ENCODE measurements at places on chromosomes 2 and 18.
A peak's percentile ranks its signal among the peaks of the same experiment; 100 is the strongest.

- H3K4me1 ChIP-seq = no peaks in the 10 kb centered on the region
- no peak overlapping the region for H3K27ac ChIP-seq
- no peak for DNase-seq
- H3K27me3 ChIP-seq = no peaks in the 10 kb centered on the region
These were observed 171.9 kb downstream of the AGAP1 start for GRCh38 chr2:235665661-235666212.

- no peak overlapping the region for H3K27ac ChIP-seq
- H3K4me3 ChIP-seq = no peak overlapping the region
- H3K27me3 ChIP-seq = no peaks in the 10 kb centered on the region
- no peaks in the 10 kb centered on the region for H3K4me1 ChIP-seq
- no peak for DNase-seq
These were observed 25.3 kb downstream of the NABP1 start for GRCh38 chr2:191703079-191703725.

DNA sequence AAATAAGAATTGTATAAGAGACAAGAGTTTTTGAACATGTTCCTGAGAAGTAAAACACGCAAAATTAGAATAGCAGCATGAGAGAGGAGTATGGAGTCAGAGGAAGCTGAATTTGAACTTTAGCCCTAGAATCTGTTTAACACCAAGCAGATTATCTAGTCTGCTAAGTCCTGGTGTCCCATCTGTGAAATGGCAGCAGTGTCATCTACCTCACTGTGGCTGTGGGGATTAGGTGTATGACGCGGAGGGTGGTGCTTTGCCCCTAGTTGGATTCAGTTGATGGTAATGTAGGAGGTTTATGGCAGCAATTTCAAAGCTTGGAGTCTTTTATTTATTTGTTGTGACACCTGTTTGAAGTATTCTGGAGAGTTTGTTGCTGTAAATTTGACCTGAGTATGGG, 79.2 kb downstream of the ZNF532 start:
- no peaks in the 10 kb centered on the region for H3K27me3 ChIP-seq
- DNase-seq = no peak
- H3K36me3 ChIP-seq = no peaks in the 10 kb centered on the region
- H3K4me1 ChIP-seq = peaks cover 3% of the 10 kb centered on the region

DNA sequence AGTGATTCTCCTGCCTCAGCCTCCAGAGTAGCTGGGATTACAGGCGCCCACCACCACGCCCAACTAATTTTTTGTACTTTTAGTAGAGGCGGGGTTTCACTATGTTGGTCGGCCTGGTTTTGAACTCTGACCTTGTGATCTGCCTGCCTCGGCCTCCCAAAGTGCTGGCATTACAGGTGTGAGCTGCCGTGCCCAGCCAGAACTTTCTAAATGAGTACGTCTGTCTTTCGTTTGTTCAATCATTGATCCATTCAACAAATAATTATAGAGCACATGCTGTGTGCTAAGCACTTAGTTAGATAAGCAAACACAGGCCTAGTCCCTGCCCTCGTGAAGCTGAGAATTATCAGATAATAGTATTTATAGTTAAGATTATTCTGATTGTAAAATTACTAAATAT, 56.5 kb downstream of the TTC39C start:
- no peaks in the 10 kb centered on the region for H3K27me3 ChIP-seq
- DNase-seq = peak; percentile 69
- peak overlapping the region; percentile 30 for H3K27ac ChIP-seq

GRCh38 chr18:59884351-59884750, 15.4 kb upstream of the PMAIP1 start:
- H3K4me1 ChIP-seq = no peaks in the 10 kb centered on the region
- H3K27ac ChIP-seq = no peak overlapping the region
- H3K27me3 ChIP-seq = no peaks in the 10 kb centered on the region

- H3K27me3 ChIP-seq = no peaks in the 10 kb centered on the region
- no peak for DNase-seq
- H3K4me3 ChIP-seq = no peak overlapping the region
These were observed 218.0 kb downstream of the DLGAP1 start for GRCh38 chr18:4236940-4237663.

- H3K36me3 ChIP-seq = no peaks in the 10 kb centered on the region
- H3K4me3 ChIP-seq = no peak overlapping the region
- H3K4me1 ChIP-seq = no peaks in the 10 kb centered on the region
- no peak for DNase-seq
- no peaks in the 10 kb centered on the region for H3K27me3 ChIP-seq
- H3K27ac ChIP-seq = no peak overlapping the region
These were observed 235.0 kb downstream of the CAMKMT start for GRCh38 chr2:44596537-44597320.

- H3K27me3 ChIP-seq = no peaks in the 10 kb centered on the region
- DNase-seq = no peak
- H3K4me3 ChIP-seq = no peak overlapping the region
- no peaks in the 10 kb centered on the region for H3K4me1 ChIP-seq
These were observed 60.4 kb upstream of the GAREM1 start for GRCh38 chr18:32530947-32531651.

DNA sequence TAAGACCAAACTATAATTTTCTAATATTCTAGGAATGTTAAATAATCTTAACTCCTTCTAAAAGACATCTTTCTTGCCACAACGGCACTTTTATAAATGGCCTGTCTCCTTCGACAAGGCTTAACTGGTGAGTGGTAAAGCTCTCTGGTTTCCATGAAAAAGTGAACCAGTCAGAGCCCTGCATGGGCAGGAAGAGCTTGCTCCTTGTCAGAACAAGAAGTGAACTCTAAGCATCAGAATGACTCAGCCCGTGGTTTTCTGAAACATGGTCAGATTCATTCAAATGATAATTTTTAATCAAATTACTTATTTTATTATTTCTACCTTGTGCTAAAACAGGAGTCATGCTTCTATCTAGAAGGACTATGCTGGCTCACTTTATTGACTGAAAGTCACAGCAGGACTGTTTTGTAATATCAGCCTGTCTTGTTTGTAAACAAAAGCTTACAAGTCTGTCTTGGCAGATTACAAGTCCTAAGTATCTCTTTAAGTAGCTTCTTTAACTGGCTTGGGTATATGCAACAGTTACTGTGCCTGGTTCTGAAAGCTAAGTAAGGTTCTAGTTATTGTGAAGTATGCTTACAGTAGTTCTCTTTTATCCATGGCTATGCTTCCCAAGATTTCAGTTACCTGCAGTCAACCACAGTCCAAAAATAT, 245.4 kb downstream of the NAPG start:
- H3K36me3 ChIP-seq = no peaks in the 10 kb centered on the region
- no peaks in the 10 kb centered on the region for H3K4me1 ChIP-seq
- no peak overlapping the region for H3K4me3 ChIP-seq
- DNase-seq = no peak

GRCh38 chr2:32399221-32399620, 42.4 kb downstream of the BIRC6 start:
- no peak overlapping the region for H3K4me3 ChIP-seq
- no peak overlapping the region for H3K27ac ChIP-seq
- H3K36me3 ChIP-seq = no peaks in the 10 kb centered on the region
- peaks cover 5% of the 10 kb centered on the region for H3K4me1 ChIP-seq
- DNase-seq = no peak

GRCh38 chr2:9807056-9807455, 36.2 kb upstream of the TAF1B start:
- H3K27me3 ChIP-seq = no peaks in the 10 kb centered on the region
- DNase-seq = peak; percentile 40
- H3K4me1 ChIP-seq = no peaks in the 10 kb centered on the region
- no peaks in the 10 kb centered on the region for H3K36me3 ChIP-seq

DNA sequence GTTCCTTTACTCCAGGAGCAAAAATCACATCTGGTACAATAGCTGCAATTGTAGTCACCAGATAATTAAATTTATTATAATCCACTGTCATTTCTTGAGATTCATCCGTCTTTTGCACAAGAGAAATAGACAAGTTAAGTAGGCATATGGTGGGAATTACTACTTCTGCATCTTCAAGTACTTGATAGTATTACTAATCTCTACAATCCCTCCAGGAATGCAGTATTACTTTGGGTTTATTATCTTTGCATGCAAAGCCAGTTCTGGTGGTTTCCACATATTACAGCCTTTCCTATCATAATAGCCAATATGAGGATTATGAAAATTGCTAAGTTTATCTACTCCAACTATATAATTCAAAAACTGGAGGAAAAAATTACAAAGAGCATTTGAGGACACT, 254.1 kb downstream of the IKZF2 start:
- H3K27ac ChIP-seq = no peak overlapping the region
- H3K36me3 ChIP-seq = no peaks in the 10 kb centered on the region
- DNase-seq = no peak
- H3K4me1 ChIP-seq = no peaks in the 10 kb centered on the region
- no peaks in the 10 kb centered on the region for H3K27me3 ChIP-seq

- no peak overlapping the region for H3K4me3 ChIP-seq
- no peaks in the 10 kb centered on the region for H3K27me3 ChIP-seq
- H3K4me1 ChIP-seq = no peaks in the 10 kb centered on the region
- no peaks in the 10 kb centered on the region for H3K36me3 ChIP-seq
- DNase-seq = no peak
These were observed 207.0 kb upstream of the COL3A1 start for GRCh38 chr2:188767176-188767575.

DNA sequence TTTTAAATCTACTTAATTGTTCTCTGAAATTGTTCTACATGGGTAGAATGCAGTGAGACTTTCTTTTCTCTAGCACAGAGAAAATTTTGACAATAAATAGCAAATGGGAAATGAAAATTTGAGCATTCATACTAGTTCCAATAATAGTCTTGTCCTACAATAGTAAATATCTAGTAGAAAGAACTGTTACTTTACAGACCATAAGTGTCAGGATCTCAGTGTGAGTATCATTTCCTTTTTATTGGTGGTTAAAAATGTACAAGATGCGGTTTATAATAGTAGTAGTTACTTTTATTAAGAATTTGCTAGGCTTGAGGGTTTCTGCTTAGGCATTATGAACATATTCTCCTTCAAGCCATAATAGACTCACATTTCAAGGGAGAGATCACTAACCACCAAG, 43.2 kb downstream of the KCNE4 start:
- no peaks in the 10 kb centered on the region for H3K4me1 ChIP-seq
- DNase-seq = no peak
- H3K36me3 ChIP-seq = no peaks in the 10 kb centered on the region
- H3K4me3 ChIP-seq = no peak overlapping the region
- H3K27ac ChIP-seq = no peak overlapping the region

GRCh38 chr2:121333231-121333630, 48.2 kb upstream of the TFCP2L1 start:
- no peaks in the 10 kb centered on the region for H3K4me1 ChIP-seq
- peak; percentile 31 for DNase-seq
- no peaks in the 10 kb centered on the region for H3K36me3 ChIP-seq
- H3K4me3 ChIP-seq = no peak overlapping the region

DNA sequence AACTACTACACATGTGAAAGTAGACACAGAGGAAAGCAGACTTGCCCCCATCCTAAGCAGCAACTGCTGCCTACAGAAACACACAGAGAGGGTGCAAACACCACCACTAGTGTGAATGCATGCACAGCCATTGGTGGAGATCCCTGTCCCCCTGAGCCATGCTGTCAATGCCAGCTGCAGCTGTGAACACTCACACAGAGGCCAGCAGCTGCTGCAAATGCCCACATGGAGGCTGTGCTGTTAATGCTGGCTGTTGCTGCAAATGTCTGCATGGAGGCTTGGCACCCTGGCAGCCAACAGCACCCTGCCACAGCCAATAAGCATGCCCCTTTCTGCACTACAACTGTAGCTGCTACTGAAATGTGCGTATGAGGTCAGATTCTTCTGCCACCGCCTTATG, 355.0 kb downstream of the LNPK start:
- no peaks in the 10 kb centered on the region for H3K4me1 ChIP-seq
- no peak overlapping the region for H3K27ac ChIP-seq
- H3K27me3 ChIP-seq = no peaks in the 10 kb centered on the region
- no peaks in the 10 kb centered on the region for H3K36me3 ChIP-seq
- DNase-seq = no peak
- no peak overlapping the region for H3K4me3 ChIP-seq

DNA sequence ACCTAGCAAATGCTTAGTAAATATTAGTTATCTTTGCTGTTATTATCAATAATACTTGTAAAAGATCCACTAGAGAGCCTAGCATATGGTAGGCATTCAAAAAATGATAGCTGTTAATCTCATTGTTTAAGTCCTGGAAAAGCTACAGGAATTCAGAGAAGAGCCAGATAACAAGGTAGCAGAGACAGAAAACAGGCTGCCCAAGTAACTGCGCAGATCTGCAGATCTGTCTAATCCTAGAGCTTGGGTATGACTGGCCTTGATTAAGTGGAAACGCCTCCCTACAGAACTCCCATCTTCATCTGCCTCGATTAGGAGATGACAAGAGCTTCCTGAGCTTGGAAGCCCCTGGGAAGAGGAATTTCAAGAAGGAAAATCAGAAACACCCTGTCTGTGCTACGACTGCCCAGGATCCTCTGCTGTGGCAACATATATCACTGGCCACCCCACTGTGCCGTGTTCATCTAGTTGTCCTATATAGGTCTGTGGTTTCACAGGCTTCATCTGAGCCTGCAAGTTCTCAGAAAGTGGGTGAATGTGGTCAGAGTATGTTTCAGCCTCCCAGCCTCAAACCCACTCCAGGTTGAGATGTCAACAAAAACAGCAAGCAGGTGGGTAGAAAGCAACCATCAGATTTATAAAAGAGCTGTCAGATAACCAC, 151.5 kb upstream of the PKDCC start:
- H3K36me3 ChIP-seq = no peaks in the 10 kb centered on the region
- no peak overlapping the region for H3K4me3 ChIP-seq
- H3K27me3 ChIP-seq = no peaks in the 10 kb centered on the region
- no peaks in the 10 kb centered on the region for H3K4me1 ChIP-seq

DNA sequence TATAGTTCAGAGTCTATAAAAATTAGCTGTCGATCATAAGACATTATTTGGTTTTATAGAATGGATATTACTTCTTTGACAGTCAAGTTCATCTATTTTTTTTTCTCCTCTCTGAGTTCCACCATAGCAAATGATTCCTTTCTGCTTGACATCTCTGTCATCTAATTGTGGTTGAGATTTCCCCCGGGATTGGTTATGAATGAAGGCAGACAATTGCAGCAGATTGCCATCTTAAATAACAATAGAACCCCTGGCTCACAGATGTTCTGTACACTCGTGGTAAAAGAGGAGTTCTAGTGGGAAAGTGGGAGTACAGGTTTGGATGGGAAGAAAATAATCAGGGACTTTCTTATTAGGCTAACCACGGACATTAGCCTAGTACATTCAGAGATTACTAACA, 292.1 kb upstream of the NRXN1 start:
- H3K27me3 ChIP-seq = no peaks in the 10 kb centered on the region
- H3K4me1 ChIP-seq = no peaks in the 10 kb centered on the region
- no peak for DNase-seq
- no peak overlapping the region for H3K27ac ChIP-seq
- no peak overlapping the region for H3K4me3 ChIP-seq
